ENCODE measurements at places on chromosomes 3 and 15. TPM values are rescaled to one million over a fixed set of nuclear protein-coding genes. Genes with fewer than 3 reads are reported as not detected.

Gene NEK11
- 0.96 TPM for total RNA-seq

Gene LRRC31
- total RNA-seq, result not detected

Gene ERICH6
- total RNA-seq, result not detected

Gene TRIM42
- total RNA-seq, result not detected

Gene B4GALT4
- 9.6 TPM for total RNA-seq

Gene USP3
- 50.5 TPM for total RNA-seq

Gene SAMD7
- total RNA-seq, result not detected

Gene QRICH1
- total RNA-seq, result 142 TPM

Gene CFAP91
- total RNA-seq, result not detected

Gene DNASE1L3
- not detected for total RNA-seq

Gene ZCWPW2
- total RNA-seq, result not detected

Gene CLDN11
- total RNA-seq, result not detected

Gene NRROS
- 37.5 TPM for total RNA-seq

Gene CAND2
- 0.05 TPM for total RNA-seq

Gene C3orf20
- not detected for total RNA-seq

Gene ALPK3
- total RNA-seq, result 0.23 TPM

Gene HRG
- total RNA-seq, result not detected

Gene TMOD2
- 12.7 TPM for total RNA-seq

Data from activated CD8-positive, alpha-beta memory T cell treated with anti-CD3 and anti-CD28 coated beads, Interleukin-2, amount 10 ng/mL, durations not matched to agents 7 days and 5 days (primary cell).